NCI-H2081 treated with DMSO at 0.1 percent for 48 hours (cell line): ENCODE measurements at places on chromosomes 1 and 21.

- DNase-seq = no peak
These were observed 69.9 kb downstream of the TNFSF4 start for GRCh38 chr1:173137107-173137706.

DNA sequence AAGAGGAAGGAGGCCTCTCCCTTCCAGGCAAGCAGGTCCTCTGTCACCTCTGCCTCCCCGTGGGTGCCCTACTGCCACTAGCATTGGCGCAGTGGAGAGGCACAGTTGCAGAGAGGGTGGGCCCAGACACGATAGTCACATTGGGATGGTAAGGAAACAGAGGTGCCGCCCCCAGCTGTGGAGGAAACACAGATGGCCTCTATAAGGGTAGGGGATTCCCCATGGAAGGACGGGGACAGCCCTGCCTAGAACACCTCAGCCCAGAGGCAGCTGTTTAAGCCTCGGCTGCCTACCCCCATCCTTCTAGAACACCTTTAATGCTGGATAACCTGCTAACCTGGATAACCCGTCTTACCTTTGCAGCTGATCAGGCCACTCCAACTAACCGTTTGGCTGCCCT is 65.7 kb upstream of the CNTN2 start:
- no peak for DNase-seq

- no peak for DNase-seq
These were observed 69.0 kb upstream of the LRRC7 start for GRCh38 chr1:69498711-69499110.

DNA sequence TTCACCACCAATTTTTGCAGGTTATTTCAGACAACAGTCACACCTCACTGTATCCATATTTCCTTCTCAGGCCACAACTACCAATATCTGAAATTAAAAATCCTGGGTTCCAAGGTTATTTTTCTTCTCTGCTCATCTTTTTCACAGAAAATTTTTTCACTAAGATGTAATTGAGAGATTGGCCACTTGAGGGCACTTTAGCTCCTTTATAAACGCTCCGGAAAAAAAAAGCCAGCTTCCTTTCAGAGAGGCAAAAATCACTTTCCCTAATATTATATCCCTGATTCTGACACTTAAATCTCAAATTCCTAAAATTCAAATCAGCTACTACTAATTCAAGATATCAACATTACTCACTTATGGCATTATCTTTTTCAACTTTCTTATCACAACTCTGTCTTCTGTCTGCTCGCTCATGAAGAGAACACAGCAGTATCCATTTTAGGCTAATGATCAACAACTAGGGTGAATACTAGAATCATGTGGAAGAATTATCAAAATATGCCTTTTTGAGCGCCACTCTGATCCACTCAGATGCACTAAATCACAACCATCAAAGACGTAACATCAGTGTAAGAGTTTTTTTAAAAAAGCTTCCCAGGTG is 101.4 kb upstream of the RGS1 start:
- no peak for DNase-seq

DNA sequence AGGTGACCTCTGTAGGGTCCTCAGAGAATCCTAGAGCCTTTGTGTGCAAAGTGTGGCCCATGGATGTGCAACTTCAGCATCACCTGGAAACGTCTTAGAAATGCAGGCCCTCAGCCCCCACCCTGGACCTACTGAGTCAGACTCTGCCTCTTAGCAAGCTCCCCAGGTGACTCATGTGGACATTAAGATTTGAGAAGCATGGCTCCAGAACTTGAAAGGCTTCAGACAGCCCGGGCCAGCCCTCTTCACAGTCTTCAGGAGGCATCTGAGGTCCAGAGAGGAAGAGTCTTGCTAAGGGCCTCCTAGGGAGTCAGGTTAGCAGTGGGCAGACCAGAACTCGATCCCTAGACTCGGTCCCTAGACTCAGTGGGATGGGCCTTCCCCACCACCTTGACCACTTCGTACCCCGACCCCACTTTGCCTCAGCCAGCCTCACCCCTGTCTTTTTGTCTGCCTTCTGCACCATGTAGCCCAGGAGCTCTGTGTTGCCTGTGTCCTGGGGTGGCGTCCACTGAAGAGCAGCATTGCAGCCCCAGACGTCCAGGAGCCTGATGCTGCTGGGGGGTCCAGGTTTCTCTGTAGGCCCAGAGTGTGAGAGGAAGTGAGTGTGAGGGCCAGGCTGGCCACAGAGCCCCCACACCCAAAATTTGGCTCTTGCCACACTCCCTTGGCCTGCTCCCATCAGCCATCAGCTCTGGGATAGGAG is 4.8 kb downstream of the MYBPH start:
- no peak for DNase-seq

DNA sequence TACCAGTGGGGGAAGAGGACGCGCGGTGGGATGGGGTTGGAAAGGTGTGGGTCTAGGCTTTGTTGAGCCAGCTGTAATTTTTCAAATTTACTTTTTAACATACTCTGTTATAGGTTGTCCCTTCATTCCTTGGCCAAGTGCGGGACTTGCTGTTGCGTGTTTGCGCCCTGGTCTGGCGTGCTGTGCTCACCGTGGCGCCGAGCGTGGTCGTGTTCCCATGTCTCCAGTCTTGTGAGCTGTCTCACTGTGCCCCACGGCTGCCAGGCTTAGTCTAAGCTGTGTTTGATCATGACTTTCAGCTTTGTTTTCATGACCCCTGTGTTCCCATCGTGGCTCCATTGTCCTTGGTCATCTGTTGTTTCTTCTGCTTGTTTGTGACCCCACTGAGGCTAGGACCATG is 26.0 kb downstream of the TRAPPC10 start:
- DNase-seq = no peak

DNA sequence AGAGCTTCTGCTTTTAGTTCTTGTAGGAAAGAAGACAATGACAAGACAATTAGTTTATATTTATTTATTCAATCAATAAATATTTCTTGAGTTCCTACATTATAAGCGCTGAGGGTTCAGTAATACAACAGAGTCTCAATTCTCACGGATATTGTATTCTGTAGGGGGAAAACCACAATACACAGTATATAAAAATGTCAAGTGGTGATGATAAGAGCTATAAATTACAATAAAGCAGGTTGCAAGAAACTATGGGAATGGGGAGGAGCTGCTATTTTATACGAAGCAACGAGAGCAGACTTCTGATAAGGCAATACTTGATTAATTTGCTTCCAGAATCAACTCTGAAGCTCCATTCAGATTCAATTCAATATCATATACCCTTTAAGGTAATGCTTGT is 10.6 kb upstream of the XCL1 start:
- DNase-seq = no peak
